Activated naive CD8-positive, alpha-beta T cell treated with anti-CD3 and anti-CD28 coated beads, Interleukin-2, amount 10 ng/mL, durations not matched to agents 7 days and 5 days (primary cell): ENCODE measurements at places on chromosomes 6 and 20. TPM values are rescaled to one million over a fixed set of nuclear protein-coding genes. Genes with fewer than 3 reads are reported as not detected.

Gene COL10A1
- total RNA-seq: not detected

Gene OPRM1
- total RNA-seq: not detected

Gene MACROD2
- total RNA-seq: not detected

Gene TTLL9
- total RNA-seq: not detected

Gene SLCO4A1
- 61.9 TPM for total RNA-seq

Gene PLA2G7
- 9.6 TPM for total RNA-seq

Gene NRSN1
- not detected for total RNA-seq

Gene OR2W1
- total RNA-seq: not detected
